ENCODE measurements at places on chromosomes 4 and X.

DNA sequence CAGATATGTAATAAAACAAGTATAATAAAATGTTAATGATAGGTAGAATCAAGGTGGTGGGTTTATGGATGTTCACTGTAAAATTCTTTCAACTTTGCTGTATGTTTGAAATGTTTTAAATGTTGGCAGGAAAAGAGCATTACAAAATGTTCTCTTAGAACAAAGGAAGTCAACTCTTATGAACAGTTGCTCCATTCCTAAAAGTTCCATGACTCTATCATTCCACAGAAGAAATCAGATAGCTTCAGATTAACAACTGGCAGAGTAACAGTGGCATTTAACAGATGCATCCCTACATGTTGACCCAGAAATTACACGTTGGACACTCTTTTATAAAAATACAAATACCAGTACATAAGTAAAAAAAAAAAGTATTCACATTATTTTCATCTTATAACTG is 2023.7 kb downstream of the ARAP2 start:
- no peak for DNase-seq

- DNase-seq, result no peak
Observed at GRCh38 chr4:52192721-52193135, 141.6 kb downstream of the SPATA18 start.

GRCh38 chrX:41097326-41097725 is 12.1 kb downstream of the USP9X start:
- DNase-seq, result no peak

- no peak for DNase-seq
Observed at GRCh38 chr4:74934016-74934831, 1.3 kb downstream of the PARM1 start.

GRCh38 chrX:15410430-15410829 is 26.2 kb upstream of the VEGFD start:
- no peak for DNase-seq

- DNase-seq, result no peak
Observed at GRCh38 chrX:130376077-130376476, 9.4 kb downstream of the GPR119 start.

DNA sequence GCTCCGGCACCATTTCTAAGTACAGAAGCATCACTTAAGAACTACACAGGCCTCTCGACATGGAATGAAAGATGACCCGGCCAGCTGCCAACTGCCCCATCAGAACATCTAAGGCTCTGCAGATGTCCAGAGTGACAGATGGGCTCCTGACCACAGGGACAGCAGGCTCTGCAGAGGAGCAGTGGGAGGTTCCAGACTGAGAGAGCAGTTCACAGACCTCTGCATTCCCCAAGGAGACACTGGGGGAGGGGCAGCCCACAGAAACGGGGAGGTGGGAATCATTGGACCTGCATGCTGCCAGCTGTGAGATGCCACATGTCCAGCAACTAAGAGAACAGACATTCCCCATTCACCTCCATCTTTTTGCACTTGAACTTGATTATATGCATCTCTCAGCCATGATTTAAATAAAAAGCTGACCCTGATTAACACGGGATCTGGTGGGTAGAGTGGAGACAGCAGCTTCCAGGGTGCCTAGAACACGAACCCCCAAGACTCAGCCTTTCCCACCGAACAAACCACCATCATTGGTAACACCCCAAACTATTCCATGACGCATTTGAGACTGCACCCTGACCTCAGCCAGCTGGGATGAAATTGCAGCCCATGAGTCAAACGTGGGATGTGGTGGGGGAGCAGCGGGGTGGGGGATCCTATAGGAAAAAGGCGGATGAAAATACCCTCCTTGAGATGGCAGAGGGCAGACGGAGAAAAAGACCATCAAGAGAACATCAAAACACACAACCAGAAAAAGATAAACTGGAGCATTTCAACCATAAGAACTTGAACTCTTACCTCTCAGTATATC is 47.2 kb downstream of the AFAP1 start:
- no peak for DNase-seq

- DNase-seq, result no peak
Observed at GRCh38 chr4:146359771-146360170, 145.4 kb downstream of the REELD1 start.

DNA sequence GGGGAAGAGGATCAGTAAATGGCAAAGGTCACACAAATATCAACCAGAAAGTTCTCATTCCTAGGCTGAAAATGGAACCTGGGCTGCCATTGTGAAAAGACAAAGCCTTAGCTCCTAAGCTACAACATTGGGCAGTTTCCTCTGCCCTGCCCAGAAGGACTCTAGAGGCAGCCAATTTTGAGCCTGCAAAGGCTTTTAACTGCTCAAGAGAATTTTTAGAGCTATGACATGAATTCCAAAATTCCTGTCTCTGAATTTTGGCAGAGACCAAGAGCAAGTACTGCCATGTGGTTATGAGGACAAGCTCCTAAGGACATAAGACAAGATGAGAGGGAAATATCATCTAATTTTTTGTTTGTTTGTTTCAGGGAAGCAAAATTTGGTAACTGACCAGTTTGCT is 29.6 kb upstream of the IGFBP7 start:
- no peak for DNase-seq

DNA sequence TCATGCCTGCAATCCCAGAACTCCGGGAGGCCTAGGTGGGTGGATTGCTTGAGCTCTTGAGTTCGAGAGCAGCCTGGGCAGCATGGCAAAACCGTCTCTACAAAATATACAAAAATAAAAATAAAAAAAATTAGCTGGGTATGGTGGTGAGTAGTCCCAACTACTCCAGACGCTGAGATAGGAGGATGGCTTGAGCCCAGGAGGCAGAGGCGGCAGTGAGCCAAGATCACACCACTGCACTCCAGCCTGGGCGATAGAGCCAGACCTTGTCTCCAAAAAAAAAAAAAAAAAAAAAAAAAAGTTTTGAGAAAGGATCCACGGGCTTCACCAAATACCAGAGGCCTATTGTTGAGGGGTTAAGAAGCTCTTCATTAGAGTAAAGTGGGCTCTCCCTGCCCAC is 8.0 kb downstream of the SUPT20HL2 start:
- DNase-seq, result no peak

DNA sequence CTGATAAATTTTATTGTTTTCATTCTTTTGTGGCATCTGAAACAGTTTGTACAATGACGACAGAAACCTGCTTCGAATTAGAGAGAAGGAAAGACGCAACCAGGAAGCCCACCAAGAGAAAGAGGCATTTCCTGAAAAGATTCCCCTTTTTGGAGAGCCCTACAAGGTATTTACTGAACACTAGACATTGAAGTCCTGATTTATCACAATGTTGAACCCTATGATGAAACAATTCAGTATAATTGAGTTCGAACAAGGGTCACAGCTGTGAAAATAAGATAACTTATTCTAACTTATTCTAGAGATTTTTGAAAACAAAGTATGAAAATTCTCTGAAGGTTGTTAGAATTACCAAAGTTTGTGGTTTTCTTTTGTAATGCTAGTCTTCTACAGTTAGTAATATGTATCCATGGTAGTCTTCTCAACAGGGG is 111.3 kb downstream of the AFF1 start:
- DNase-seq, result no peak

DNA sequence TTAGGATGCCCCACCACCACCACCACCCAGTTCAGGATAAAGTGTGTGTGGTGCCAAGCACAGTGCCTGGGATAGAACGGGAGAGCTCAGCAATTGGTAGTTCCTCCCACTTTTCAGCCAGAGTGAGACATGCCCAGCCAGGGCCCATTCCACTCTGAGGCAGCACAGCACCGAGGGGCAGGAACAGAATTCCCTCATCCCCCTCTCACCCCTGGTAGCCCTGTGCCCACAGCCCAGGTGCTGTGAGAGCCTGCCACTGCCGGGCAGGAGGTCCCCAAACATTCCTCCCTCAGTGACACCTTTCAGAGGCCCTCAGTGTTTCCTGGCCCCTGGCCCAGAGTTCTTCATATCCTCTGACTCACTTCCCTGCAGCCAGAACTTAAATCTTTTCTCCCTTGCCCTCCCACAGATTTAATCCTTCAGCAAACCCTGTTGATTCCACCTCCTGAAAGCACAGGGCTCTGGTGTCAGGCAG is 8.1 kb downstream of the RIPPLY1 start:
- no peak for DNase-seq

GRCh38 chr4:78207951-78208350 is 150.8 kb downstream of the FRAS1 start:
- DNase-seq, result no peak

- no peak for DNase-seq
Observed at GRCh38 chr4:45410701-45411210, 684.4 kb upstream of the GNPDA2 start.

DNA sequence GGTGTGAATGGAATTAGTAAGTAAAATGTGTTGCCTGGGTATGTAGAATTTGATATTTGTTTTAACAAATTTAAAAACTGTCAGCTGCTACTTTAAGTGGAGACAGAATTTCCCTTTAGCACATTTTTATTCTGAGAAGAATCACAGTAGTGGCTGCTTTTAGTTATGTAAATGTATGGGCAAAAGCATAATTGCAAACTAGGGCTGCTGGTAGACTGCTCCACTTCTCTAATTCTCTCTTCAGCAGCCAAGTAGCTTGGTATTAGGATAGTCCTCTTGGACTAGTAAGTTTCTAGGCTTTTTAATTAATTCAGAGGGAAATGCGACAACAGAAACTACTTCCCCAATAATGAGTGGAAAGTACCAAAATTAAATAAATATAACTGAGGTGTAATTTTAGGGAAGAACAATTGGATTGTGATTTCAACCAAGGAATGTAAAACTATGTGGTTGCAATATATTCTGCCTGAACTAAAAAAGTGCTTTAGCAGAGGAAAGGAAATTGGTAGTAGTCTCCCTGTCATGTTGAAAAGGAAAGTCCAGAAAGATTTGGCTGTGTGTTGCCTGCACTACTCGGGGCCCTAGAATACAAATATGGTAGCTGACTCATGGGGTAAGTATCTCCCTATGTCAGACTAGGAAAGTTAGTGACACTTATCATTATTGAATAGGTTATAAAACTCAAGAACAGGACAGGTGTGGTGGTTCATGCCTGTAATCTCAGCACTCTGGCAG is 9.2 kb upstream of the EIF4E start:
- no peak for DNase-seq

DNA sequence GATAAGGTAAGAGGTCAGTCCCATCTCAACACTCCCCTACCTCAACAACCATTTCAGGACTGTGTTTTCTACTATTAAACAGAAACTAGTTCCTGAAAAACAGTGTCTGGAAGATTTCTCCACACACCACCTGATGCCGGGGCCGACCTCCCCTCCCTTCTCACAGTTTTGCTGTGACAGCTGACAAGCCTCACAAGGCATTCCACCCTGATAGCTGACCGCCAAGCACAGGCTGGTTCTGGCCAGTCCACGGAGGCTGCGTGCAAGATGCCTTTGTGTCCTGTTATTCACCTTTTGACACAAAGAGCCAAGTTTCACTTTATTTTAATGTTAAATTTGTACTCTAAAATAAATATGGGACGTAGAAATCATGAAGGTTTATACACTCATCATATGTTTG is 758.6 kb downstream of the PDHA2 start:
- no peak for DNase-seq

GRCh38 chr4:162485486-162485885 is 321.7 kb upstream of the FSTL5 start:
- no peak for DNase-seq

DNA sequence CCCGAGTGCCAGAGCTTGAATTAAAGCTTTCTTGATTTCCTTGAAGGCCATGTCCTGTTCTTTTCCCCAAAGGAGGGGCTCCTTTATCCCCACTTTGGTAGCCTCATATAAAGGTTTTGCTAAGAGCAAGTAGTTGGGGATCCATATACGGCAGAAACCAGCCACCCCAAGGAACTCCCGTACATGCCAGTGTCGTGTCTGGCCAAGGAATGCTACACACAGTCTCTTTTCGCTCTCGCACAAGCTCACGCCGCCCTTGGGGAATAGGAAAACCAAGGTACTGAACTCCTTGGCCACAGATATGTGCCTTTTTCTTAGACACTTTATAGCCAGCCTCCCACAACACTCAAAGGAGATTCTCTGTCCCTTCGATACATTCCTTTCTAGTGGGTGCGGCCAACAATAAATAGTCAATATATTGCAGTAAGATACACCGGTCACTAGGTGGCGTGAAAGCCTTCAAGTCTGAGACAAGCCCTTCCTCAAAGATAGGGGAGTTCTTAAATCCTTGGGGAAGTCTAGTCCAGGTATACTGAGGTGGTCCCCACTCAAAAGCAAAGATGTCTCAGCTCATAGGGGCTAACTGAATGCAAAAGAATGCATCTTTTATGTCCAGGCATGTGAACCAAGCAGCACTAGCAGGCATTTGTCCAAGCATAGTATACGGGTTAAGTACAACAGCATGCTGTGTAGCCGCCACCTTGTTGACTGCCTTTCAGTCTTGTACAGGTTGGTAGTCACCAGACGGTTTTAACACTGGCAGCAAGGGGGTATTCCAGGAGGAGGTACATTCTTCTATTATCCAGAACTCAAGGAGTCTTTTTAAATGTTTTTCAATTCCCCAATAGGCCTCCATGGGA is 57.8 kb upstream of the XAGE1B start:
- no peak for DNase-seq

- no peak for DNase-seq
Observed at GRCh38 chrX:46755671-46756070, 3.2 kb downstream of the SLC9A7 start.

DNA sequence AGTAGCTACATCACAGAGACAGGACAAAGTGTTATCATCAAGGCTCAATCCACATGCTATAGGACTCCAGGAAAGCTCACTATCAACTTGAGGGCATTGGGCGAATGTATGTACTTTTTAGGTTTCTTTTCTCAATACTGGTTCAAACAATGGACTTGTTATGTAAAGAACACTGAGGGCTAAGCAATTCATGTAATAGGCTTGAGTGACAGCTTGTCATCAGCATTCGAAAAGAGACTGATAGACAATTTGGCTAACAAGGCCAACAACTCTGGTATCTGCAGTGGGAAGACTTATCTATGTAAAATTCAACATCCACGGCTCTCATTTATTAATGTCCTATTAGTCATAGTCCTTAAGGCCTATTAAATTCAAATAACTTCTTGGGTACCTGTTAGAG is 141.1 kb downstream of the NPNT start:
- no peak for DNase-seq

DNA sequence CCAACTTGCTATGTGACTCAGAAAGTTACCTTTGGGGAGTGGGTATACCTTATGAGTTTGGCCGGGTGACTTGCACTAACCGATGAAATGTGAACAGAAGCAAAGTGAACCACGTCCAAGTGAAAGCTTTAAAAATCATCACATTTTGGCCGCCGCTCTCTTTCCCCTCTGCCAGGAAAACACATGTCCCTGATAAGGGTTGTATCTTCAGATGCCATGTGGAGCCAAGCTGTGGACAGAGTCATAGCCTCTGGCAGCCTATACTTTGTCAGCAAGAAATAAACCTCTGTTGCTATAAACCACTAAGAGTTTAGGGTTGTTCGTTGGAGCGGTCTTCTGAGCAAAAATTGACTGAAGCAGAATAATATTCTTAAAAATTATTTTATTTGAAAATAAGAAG is 92.3 kb downstream of the PRDM5 start:
- DNase-seq, result no peak

DNA sequence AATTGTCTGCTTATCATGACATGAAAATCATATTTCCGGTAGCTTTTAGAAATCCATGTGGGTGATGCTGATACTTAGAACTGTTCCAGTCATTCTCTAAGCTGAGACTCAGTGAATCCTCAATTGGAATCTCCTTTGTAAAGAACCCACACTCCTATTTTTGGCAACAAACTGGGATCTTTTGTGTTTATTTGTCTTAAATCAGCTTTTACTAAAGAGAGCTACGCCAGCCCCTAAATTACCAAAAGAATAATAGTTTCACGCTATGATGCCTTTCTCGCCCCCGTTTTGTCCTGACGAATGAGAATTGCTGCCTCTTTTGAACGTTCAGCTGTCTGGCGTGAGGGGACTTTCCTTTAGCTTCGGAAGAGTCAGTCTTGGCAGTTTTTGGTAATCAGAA is 195.9 kb downstream of the SHOX start:
- DNase-seq, result no peak

Data from NCI-H1417 treated with DMSO at 0.1 percent for 48 hours (cell line).